H54 (cell line): ENCODE measurements at places on chromosomes 13 and 19.

DNA sequence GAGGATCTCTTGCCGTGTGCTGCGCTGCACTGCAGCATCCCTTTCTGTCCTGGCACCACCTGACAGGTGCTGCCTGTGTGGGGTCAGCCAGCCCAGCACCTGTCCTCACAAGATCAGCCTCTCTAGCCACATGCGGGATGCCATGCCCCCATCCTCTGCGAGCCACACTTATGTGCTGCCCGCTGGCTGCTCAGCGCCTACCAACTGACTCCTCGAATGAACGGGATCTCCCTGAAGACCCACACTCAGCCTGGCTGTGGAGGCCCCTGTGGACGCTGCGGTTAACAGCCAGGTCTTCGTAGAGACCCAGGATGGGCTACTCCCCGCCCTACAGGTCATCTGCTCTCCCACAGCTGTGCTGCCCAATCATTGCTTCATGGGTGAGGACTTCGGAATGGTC, 106.1 kb downstream of the DOCK9 start:
- DNase-seq: no peak

DNA sequence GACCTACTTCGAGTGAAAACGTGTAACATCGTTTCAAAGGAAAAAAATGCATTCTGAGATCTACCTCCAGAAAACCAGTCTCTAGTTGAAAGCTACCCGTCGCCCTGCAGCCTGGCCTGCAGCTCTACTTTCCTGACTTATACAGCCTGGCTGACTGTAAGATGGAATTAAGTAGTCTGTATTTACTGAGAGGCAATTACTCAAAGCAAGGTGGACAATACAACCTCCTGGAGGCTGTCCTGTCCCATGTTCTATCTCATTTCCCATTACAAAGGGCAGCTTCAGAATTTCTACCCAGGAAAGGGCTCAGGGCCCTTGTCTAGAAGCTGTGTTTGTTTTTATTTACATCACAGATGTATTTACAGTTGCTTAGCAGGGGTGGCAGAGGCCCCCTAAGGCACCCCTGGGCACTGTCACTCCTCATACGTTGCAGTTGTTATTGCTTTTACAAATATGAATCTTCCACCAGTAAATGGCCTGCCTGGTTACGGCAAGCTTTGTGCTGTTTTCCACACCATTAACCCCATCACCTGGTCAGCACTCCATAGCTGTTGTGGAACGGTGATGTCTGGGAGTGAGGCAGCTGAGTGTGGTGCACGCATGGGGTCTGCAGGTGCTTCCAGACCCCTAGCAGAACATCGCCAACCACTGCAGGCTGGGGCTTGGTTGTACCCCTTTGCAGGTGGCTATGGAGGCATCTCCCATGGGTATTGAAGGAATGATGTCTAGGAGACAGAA, 46.3 kb upstream of the MTIF3 start:
- DNase-seq: no peak

DNA sequence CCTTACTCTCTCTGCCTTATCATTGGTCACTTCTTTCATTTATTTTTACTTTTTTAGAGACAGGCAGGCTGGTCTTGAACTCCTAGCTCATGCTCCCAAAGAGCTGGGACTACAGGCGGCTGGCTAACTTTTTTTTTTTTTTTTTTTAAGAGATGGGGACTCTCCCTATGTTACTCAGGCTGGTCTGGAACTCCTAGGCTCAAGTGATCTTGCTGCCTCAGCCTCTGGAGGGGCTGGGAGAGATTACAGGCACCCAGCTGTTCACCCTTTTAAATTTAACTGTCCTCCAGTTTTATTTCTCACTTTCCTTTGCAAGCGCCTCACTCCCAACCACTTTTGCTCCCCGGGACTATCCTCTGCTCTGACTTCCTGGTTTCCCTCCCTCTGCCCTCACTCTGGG, 5.6 kb upstream of the CLDN10 start:
- no peak for DNase-seq

DNA sequence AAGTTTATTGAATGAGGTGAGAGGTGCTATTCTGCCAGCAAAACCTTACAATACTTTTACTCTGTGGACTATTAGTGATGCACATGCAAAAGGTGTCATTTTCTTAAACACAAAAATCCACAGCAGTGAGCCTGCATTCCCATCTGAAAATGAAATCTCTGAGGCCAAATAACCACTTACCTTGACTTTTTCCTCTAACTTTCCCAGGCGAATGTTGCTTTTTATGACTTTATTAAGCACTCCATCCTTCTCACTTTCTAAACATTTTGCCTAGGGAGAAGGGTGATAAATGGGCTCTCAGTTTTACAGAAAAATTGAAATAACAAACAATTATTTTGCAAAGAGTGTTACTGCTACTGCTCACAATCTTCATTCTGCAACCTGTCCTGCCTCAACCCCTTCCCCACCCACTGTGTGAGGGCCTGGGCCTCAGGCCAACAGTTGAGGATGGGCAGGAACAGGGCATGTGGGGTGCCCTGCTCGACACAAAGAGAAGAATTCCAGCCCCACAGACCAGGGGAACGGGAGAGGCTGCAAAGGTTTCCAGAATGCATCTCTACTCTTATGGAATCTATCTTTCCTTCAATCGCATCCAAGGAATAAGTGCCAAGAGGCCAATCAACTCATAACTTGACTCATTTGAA, 18.1 kb upstream of the SLC7A9 start:
- no peak for DNase-seq

GRCh38 chr13:29859971-29860370, 9.6 kb upstream of the UBL3 start:
- no peak for DNase-seq

DNA sequence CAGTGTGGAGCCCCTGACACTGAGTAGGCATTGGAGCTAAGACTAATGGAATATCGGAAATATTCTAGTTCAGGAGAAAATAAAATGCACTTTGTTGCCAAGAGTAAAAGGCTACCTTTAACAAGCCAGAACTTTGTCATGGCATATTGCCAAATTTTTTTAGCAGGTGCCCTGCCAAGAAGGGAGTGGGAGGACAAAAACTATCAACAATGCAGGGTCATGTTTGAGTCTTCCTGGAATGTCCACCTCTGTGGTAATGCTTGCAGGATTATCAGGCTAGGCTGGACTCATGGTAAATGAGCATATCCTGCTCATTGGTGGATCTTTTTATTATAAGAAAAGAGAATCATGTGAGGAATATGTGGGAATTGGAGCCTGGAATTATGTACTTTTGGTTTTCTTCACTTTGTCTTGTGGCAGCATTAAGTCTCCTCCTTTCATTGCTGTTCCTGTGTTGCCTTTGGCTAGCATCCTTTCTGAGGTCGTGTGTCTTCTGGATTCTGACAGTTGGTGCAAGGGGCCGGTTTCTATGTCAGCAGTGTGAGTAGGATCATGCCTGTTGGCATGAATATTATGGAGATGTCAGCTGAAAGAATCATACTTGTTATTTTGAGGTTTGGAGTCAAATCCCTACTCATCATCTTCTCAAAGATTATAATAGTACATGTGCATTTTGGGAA, 122.9 kb upstream of the SPRY2 start:
- no peak for DNase-seq

- DNase-seq: no peak
These were observed 119.4 kb upstream of the TSC22D1 start for GRCh38 chr13:44695520-44695919.

GRCh38 chr19:10086591-10087192, 575 bp downstream of the SHFL start:
- no peak for DNase-seq

DNA sequence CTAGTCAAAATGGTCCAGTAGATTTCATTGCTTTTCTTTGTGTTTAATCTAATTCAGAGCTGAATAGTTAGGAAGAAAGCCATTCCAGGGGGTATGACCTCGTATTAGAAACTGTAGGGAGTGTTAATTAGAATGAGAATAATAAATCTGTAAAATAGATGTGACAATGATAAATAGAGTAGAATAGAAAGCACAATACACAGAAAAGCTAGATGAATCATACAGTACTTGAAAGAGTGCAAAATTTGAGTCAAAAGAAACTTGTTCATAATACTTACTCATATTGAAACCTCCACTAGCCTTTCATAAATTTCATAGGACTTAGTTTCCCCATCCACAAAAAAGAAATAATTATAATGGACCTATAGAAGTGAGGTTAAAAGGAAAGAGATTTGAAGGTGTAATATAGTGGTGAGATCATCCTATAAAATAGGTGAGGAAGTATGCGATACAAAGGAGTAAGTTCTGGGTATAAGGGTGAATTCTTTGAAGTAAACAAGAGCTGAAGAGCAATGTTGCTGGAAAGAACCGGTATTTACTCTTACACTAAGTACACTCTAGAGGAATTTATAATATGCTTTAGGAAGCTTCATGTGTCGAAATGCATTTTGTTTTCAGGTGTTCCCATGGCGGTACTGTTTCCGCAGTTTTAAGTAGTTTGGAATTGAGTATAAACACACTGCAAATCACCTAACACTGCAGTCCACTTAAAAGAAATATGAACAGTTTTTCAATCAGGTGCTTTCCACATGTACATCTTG, 21.9 kb downstream of the PCDH17 start:
- no peak for DNase-seq

- no peak for DNase-seq
These were observed 5.1 kb upstream of the TSHZ3 start for GRCh38 chr19:31354316-31354715.

DNA sequence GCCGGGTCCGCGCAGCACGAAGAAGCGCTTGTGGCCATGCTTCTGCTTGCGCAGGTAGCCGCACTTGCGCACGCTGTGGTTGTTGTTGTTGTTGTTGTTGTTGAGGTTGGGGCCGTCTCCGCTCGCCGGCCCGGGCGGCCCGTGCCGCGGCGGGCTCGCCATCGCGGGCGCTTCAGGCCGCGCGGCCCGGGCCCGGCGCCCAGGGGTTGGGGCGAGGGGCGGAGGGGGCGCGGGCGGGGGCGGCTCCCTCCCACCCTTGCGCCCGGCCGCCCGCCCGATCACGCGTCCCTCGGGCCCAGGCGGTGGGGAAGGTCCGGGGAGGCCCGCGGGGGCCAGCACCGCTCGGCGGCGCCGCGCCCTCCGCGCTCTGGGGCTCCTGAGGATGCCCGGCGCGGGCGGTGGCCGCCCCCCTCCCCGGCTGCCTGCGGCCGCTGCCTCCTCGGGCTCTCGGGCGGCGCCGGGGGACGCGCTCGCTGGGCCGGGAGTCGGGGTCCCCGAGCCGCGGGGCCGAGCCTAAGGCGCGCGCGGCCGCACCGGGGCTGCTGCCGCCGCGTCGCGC, 412 bp downstream of the IRS2 start:
- peak; percentile 68 for DNase-seq

GRCh38 chr19:12786952-12787351, 4.3 kb upstream of the JUNB start:
- DNase-seq: no peak

GRCh38 chr19:33779849-33780248, 16.8 kb upstream of the KCTD15 start:
- no peak for DNase-seq

- no peak for DNase-seq
These were observed 5.0 kb downstream of the KLK4 start for GRCh38 chr19:50906217-50906616.

DNA sequence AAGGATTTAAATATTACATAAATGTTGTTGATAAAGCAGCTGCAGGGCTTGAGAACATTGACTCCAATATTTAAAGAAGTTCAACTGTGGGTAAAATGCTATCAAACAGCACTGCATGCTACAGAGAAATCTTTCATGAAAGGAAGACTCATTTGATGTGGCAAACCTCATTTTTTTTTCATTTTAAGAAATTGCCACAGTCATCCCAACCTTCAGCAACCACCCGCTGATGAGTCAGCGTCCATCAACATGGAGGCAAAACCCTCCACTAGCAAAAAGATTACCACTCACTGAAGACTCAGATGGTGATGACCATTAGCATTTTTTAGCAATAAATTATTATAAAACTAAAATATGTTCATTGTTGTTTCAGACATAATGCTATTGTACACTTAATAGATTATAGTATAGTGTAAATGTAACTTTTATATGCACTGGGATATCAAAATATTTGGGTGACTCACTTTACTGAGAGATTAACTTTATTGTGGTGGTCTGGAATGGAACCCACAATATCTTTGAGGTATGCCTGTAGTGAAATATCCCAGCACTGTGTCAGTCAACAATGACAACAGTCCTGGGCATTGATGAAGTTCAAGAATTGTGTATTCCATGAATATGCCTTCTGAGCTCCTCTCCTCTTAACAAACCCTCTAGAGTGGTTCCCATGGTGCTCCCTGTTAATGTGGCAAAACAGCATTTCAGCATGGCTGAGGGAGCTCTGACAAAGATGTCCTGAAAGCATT, 52.4 kb upstream of the SOX21 start:
- no peak for DNase-seq

DNA sequence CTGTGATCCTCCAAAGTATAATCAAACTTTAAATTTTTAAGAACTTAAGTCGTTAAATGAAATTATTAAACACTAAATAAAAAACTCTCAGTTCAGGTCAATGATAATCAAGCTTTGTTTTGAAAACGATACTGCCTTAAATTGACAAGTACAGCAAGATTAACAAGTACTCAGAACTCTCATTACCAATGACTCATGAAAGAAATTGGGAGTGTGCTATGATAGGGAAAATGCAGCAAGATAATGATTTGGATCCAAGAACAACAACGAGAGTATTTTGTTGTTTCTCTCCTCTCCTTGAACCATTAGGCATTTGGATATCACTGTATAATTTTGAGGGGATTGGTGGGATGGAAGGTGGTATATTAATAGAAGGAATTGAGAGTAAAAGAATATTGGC, 10.2 kb downstream of the N4BP2L2 start:
- DNase-seq: no peak

DNA sequence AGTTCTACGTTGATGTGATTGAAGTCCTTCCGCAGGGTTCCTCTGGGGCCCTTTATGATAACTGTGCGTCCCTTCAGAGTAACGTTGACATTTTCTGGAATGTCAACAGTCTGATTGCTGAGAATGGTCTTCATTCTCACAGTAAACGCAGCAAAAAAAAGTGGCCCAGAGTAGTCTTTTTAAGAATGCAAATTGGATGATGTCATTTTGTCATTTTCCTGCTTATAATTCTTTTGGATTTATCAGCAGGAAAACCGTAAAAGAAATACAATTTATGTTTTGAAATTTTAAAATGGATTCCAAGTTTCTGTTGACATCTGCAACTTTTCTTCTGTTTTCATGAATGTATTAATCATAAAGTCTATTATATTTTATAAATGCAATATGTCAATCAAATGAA, 14.8 kb downstream of the URI1 start:
- DNase-seq: no peak
